ENCODE measurements at places on chromosomes 16 and 17.

DNA sequence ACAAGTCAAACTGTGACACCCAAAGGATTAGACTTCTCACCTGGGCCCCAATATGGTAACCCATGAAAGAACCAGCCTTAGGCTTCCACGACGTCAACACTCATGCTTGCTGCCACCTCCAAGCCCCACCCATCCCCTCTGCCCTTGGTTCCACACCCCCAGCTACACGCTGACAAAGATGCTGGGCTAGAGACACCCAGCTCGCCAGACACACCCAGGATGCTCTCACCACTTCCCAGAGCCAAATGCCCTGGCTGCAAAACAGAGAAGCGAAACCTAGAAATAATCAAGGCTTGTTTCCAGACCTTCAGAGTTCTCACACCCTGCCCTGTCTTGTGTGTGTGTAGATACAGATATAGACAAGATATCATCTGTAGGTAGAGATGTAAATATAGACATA lies 26.0 kb upstream of the ADCY9 start:
- no peak for DNase-seq

GRCh38 chr17:5921512-5922282 lies 148.5 kb upstream of the WSCD1 start:
- DNase-seq = no peak

- no peak for DNase-seq
Measured at GRCh38 chr16:81595629-81596292, 151.2 kb downstream of the CMIP start.

DNA sequence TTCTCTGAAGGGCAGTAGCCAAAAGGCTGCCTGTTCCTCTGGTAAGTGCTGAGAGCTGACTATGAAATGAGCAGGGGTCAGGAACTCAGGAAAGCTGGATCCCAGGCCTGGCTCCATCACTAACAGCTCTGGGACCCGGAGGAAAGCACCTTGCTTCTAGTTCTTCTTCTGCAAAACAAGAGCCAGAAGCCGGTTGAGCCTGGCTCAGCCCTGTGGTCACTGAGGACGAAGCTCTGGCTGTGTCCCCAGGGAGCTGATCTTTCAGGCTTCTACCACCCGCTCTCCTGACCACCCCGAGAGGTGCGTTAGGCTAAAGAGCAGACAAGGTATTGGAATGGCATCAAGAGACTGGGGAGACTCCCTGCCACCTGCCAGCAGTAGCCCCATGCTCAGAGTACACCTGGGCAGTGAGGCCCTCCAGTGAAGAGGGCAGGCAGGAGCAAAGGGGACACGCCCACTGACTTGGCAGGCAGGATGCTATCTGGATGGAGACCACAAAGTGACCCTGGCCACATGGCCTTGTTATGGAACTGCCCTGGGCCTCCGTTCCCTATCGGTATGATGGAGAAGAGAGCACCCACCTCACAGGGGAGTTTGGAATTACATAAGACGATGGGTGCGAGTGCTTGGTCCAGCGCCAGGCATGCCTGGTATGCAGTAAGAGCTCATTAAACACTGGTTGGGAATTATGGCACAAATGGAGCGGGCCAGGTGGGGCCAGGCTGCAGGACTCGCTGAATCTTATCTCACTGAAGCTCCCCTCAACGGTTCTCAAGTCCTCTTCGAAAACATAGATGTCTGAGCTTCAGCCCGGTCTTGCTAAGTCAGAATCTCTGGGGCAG lies 61.4 kb downstream of the COG7 start:
- no peak for DNase-seq

DNA sequence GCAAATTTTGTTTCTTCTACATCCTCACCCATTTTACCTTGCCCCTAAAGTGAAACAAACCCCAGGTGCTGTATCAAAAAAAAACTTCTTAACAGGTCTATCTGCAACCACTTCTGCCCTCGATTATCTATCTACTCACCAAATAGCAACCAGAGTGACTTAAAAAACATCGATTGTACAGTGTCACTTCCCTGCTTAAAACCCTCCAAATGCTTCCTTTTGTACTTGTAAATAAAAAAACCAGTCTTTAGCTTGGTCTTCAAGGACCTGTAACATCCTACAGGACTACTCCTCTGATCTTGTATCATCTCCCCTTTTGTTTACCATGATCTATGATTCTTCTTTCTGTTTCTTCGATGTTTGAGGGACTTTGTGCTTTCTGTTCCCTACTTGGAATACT lies 82.7 kb upstream of the CORO6 start:
- DNase-seq = no peak

- no peak for DNase-seq
Measured at GRCh38 chr16:87936375-87937230, at the start of gene CA5A. CA5A (minus strand) TSS chr16:87936529; CDS start chr16:87936450, 79 bp downstream.

DNA sequence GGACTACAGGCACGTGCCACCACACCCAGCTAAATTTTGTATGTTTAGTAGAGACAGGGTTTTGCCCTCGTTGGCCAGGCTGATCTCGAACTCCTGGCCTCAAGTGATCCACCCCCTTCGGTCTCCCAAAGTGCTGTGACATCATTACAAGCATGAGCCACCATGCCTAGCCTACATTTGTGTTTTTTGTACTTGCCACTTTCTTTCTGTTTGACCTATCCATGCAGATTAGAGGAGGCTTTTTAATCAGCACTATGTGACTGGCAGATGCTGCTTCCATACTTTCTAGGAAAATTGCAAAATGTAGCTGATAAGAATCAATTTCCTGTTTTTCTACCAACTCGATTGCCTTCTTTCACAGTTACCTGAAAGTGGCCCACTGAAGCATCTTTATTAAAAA lies 57.3 kb downstream of the B9D1 start:
- DNase-seq = no peak

GRCh38 chr17:70183508-70183907 lies 14.2 kb downstream of the KCNJ2 start:
- DNase-seq = no peak

- no peak for DNase-seq
Measured at GRCh38 chr17:57290981-57291380, 34.7 kb downstream of the MSI2 start.

DNA sequence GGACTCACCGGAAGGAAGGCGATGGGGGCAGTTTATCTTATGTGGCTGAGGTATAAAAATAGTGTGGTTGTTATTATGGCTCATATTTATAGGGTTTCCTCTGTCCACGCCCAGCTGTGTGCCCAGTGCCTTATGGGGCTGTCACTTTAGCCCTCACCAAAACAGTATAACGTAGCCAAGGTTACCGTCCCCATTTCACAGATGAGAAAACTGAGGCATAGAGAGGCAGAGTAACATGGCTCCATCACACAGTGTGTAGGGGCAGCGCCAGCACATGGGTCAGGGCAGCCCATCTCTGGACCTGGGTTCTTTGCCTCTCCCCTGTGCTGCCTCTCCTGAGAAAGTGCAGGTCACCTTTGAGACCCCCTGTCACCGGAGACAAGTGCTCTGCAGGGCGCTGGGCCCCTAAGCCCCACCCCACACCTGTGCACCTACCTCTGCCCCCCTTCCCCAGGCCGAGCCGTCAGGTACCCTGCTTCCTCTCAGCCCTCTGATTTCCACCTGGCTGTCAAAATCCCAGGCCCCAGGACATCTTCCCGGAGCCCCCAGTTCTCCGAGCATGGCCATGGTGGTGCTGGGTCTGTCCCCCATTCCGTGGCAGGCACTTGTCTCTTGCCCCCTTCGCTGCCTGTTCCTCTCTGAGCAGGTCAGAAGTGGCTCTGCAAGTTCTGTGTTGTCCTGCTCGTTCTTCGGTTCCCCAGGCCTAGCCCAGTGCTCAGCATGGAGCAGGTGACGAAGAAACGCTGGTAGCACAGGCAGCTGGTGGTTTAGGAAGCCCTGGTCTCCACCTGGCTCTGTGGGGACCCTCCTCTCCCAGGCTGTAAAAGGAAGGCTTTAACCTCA lies 7.2 kb downstream of the KIAA0513 start:
- no peak for DNase-seq

DNA sequence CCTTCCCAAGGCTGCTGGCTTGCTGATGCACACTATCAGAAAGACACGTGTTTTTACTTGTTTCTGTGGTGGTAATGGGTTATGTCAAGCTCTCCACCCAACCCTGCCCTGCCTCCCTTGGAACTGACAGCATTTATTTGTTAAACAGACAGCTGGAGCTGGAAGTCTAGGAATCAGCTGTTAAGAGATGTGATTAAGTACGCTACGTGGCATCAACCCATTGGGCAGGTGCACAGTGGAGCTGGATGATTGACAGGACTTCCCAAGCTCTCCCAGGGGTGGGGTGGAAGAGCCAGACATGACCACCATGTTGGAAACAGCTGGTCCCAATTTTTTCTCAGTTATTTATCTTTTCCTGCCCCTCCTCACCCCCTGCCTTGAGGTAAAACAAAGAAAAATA lies 49.4 kb downstream of the ADAMTS18 start:
- DNase-seq = no peak

- DNase-seq = peak; percentile 18
Measured at GRCh38 chr16:23182206-23182678, 303 bp upstream of the SCNN1G start.

- DNase-seq = no peak
Measured at GRCh38 chr17:51419476-51419875, 159.1 kb downstream of the UTP18 start.

DNA sequence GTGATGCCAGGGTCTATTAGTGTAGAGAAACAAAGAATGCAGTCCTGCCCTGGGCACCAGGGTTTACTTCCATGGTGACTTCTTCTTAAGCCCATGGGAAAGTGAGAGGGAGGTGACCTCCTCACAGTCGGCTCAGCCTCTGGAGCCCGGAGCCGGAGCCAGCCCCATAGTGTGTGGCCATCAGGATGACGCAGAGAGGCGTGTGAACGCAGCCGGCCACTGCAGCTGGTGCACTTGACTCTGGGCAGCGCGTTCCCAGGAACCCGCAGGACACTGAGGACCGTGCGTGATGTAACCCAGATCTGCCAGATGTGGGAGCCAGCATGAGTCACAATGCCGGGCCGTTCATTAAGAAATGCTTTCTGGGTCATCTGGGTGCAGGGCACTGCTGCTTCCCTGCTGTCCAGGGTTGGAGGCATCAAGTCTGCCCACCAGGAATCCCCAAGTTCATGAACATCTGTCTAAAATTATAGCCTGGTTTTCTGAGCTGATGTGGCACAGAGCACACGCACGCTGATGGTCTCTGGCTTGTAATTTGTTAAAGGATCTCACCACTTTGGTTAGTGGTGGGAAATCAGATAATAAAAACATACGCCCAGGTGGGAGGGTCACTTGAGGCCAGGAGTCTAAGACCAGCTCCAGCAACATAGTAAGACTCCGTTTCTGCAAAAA lies 114.1 kb downstream of the PITPNC1 start:
- DNase-seq = peak; percentile 91

GRCh38 chr16:23803591-23804123 lies 32.1 kb upstream of the PRKCB start:
- DNase-seq = no peak

DNA sequence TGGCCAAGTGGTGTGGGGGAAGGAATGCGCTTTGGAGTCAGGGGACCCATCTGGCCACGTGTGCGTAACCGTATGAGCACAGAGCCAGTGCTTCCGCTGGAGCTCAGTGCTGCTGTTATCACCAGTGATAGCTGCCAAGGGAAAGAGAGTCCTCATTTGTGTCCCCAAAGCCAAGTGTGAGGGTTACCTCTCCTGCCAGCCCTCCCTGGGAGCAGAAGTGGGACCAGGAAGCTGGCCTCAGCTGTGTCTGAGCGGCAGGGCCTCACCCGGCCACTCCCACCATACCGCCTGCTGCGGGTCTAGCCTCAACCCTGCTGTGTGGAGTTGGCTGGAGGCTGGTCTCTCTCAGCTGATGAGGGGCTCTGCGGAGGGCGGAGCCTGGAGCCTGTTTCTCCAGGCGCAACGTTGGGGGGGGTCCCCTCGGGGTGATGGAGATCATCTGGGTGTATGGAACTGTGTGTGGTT lies 44.5 kb downstream of the MEAK7 start:
- no peak for DNase-seq

DNA sequence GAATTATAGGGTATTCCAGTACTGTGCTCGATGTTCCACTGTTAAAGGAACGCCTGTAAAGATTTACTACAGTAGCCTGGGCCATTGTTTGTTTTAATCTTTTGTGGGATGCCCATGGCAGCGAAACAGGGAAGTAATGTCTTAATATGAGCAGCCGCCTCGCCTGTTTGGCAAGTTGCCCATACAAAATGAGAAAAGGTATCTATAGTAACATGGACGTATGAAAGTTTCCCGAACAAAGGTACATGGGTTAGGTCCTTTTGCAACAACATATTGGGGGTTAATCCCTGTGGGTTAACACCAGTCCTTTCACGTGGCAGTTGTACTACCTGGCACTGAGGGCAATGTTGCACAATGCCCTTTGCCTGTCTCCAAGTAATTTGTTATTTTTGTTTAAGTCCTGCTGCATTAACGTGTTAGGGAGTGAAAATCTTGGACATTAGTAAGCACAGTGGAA lies 21.1 kb upstream of the TMC5 start:
- DNase-seq = no peak

DNA sequence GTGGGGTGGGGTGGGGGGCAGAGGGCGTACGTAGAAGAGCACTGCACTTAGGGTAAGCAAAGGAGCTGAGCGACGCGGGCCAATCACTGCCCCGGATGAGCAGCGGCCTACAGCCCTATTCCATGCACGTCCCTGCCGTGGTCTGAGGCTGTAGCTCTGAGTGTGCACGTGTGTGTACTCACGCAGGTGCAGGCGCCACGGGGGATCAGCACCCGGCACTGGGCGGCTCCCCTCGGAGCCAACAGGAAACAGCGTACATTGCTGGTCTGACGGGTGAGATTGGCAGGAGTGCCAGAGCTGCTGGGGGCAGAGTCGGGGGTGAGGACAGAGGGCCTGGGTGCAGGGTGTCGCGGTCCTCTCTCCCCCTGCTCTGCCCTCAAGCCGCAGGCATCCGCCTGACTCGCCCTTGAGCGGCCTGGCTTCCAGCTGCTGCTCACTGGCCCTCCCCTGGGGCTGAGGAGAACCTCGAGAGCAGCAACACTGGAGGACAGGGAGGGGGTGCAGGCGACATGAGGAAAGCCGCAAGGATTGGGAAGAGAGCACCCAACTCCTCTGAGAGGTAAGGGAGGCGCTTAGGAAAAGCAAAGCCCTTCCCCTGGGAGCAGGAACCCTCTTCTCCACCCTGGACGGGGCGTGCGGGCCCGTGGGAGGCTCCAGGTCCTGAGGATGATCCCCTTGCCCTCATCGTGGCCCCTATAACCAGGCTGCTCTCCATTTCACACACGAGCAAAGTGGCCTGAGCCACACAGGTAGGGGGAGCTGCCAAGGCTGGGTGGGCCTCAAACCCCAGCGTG lies 57.8 kb downstream of the ENGASE start:
- no peak for DNase-seq

DNA sequence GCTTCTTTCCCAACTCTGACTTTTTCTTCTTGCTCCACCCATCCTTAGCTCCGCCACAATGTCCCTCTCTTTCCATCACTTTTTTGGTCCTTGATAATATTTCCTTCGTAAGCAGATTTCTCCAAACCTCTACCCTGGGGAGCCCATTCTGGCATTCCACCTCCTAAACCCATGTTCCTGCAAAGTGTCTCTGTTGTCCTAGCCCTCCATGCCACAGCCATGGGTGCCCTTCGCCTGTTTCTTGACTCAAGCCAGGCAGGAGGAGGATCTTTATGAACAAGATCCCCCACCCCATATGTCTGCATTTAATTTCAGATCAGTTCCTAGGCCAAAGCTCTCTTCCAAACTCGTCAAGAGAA lies 42.4 kb downstream of the GAS7 start:
- no peak for DNase-seq

- no peak for DNase-seq
Measured at GRCh38 chr17:63165400-63165799, 199.4 kb downstream of the TANC2 start.
